ENCODE measurements at places on chromosomes 6 and 20. TPM values are rescaled to one million over a fixed set of nuclear protein-coding genes. Genes with fewer than 3 reads are reported as not detected.

OXT gene
- polyA plus RNA-seq: not detected

- DNase-seq: no peak
Observed at GRCh38 chr6:108295676-108296075, 822 bp downstream of the AFG1L start.

DNA sequence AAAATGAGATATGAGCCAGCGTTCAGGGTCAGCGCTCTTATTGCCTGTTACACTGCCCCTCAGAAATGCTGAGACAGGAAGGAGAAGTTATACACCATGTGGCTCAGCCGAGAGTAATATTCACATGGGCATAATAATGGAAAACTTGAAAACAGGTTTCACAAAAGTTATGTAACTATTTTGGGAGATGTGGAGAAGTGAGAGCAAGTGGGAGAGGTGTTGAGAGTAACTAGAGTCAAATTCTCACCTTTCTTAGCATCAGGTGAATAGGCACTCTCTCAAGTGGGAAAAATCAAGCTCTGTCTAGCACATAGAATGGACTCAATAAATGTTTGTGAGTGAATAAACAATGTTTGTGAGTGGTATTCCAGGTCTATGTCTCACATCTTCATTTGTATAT, 94.5 kb downstream of the TBX18 start:
- DNase-seq: no peak

GRCh38 chr20:5675103-5676091, 74.8 kb upstream of the SHLD1 start:
- no peak for DNase-seq

DNA sequence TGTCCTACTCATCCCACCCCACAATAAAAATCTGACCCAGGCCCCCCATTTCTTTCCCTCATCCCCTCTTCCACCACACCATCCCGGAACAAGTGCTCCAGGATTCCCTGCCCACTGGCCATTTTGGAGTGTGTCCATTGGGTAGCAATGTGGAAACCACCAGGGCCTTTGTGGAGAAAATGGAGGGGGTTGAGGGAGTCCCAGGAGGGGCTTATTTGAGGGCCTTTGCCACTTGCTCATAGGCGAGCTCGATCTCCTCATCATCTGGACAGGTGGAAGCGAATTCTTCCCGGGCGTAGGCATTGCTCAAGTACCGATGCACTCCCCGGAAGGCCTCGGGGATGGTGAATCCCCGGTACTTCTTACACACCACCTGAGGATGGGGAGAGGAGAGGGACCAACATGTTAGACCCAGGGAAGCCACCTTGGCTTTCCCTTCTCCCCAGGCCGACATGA, 1.6 kb upstream of the DDAH2 start:
- no peak for DNase-seq
